ENCODE measurements at places on chromosomes 3 and 15.

DNA sequence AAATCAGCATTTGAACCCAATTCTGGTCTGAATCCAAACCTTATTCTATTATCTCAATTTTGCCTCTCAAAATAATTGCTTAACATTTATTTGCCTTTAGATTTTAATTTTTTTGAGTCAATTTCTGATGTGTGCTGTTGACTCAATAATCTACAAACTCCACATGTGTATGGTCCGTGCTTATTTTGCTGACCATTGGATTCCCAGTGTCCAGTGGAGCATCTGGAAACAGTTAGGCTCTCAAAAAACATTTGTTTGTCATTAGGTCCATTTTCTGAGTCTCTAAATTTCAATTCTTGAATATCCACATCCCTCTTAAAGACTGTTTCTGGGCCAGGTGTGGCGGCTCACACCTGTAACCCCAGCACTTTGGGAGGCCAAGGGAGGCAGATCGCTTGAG lies 19.2 kb upstream of the MYZAP start:
- DNase-seq: no peak

GRCh38 chr3:181384970-181385369 lies 326.8 kb upstream of the SOX2 start:
- no peak for DNase-seq

GRCh38 chr3:138200424-138200823 lies 13.3 kb downstream of the ARMC8 start:
- DNase-seq: no peak

DNA sequence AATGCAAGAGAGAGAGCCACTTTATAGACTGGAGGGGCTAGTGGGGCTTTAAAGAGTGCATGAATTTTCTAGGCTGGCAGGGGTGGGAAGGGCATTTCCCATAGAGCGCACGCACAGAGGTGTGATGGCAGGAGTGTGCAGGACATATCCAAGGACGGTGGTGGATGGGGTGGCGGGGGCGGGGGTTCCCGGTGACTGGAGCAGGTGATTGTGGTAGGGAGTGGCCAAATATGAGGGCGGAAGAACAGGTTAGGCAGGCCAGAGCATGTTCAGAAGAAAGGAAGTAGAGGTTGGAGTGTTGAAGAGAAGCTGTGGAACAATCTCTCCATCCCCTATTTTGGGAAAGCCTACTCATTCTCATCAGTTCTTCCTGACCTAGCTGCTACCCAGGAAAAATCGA lies 18.1 kb downstream of the FAM81A start:
- DNase-seq: no peak

DNA sequence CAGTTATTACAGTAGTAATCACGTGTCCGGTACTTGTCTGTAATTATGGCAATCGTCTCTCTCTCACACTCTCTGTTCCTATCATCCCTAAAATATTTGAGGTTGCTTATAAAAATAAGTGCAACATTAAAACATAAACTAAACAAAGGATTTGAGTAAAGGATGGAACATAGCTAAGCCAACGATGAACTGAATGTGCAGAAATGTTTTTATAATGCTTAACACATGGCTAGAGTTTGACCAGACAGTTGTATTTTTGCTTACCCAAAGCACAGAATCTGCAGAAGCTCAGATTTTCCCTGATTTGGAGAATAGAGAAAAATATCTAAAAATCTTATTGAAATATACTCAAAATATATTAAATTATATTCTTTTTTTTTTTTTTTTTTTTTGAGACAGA lies 1030.9 kb downstream of the NAALADL2 start:
- no peak for DNase-seq

GRCh38 chr3:98147179-98147578 lies at the start of gene OR5H14:
TSS of gene OR5H14 (plus strand) at chr3:98147479. CDS start at chr3:98149386, 1,907 bp downstream.
- no peak for DNase-seq

DNA sequence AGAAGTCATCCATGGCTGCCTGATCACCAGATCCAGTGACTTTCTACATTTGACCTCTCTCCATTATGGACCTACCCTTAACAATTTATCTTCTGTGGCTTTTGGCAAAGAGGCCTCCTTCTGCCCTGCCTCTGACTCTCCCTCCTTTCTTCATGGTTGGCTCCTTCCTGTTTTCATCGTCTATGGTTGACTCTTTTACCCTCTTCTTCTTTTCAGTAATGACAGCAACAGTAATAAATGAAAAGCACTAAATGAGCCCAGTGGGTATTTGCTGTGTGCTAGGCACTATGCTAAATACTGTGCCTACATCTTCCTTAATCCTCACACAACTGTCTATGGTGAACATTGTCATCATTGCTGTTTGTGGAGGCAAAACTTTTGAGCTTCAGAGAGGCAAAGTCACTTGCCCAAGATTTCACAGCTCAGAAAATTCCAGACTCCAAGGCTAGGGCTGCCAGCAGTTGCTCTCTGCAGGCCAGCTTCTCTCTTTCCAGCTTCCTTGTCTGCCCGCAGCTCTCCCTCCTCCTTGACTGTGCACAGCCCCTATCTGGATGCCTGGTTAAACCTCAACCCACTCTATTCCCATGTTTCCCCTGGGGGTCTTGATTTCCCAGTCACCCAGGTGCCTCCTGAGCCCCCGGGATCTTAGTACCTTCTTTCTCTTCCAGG lies 24.6 kb downstream of the ITPR1 start:
- DNase-seq: no peak

- peak; percentile 53 for DNase-seq
Measured at GRCh38 chr15:45187894-45188830, at the start of gene SHF. TSS of gene SHF (minus strand) at chr15:45187966. CDS start at chr15:45187951, 15 bp downstream.

DNA sequence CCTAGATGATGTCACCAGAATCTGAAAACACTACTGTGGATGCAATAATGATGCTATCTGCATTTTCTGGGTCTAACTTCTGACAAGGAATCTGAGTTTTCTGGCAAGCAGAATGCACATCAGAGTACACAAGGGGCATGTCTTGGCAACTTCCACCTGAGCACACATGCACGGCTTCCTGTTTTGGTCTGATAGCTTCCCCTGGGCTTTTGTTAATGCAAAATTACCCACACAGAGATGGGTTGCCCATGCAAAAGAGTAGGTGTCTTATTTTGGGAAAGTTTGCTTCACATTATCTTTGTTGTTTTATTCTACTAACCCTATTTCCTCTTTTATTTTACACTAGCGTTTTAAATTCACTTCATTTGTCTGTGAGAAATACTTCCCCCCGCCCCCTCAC lies 74.2 kb upstream of the SATB1 start:
- no peak for DNase-seq

DNA sequence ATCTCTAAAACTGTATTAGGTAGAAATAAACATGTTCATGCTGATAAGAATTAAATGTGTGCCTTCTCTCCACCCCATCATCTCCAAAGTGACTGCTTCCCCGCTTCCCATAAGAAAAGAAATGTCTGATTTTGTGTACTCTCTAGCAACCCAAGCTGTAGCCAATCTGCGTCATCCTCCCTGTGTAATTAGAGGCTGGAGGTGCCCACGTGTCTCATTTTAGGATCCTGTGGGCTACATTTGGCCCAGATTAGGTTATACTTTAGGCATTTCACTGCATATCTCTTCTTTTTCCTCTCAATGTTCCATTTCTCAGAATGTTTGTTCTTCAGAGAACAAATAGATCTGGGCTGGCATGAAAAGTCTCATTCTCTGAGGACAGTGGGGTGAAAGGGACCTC lies 19.3 kb upstream of the ZNF148 start:
- DNase-seq: no peak

All from EL (cell line).